ENCODE measurements at places on chromosomes 1 and 21. TPM values are rescaled to one million over a fixed set of nuclear protein-coding genes. Genes with fewer than 3 reads are reported as not detected.

The ZNF593OS gene
- total RNA-seq = 0.26 TPM

The CRYAA gene
- total RNA-seq = not detected

The ACTRT2 gene
- total RNA-seq = not detected

The THRAP3 gene
- 74.6 TPM for total RNA-seq

The SH3BGR gene
- total RNA-seq = 1.1 TPM

The MTOR gene
- 17.0 TPM for total RNA-seq

All from A549 treated with CpdA at 1 μM for 4 hours (cell line).